ENCODE measurements at places on chromosomes 6 and 20. TPM values are rescaled to one million over a fixed set of nuclear protein-coding genes. Genes with fewer than 3 reads are reported as not detected.

The DNAAF9 gene
- 36.0 TPM for total RNA-seq

The SLC25A27 gene
- total RNA-seq = 30.7 TPM

The QRSL1 gene
- total RNA-seq = 19.7 TPM

The TNNC2 gene
- total RNA-seq = 1.2 TPM

The TSPO2 gene
- total RNA-seq = not detected

The ULBP1 gene
- total RNA-seq = 3.9 TPM

The HLA-DRA gene
- 3.9 TPM for total RNA-seq

The BMP6 gene
- total RNA-seq = 6.9 TPM

The FAM217A gene
- total RNA-seq = not detected

Measured in occipital lobe (tissue), 3 donors.